ENCODE measurements at places on chromosomes 7 and 10.

DNA sequence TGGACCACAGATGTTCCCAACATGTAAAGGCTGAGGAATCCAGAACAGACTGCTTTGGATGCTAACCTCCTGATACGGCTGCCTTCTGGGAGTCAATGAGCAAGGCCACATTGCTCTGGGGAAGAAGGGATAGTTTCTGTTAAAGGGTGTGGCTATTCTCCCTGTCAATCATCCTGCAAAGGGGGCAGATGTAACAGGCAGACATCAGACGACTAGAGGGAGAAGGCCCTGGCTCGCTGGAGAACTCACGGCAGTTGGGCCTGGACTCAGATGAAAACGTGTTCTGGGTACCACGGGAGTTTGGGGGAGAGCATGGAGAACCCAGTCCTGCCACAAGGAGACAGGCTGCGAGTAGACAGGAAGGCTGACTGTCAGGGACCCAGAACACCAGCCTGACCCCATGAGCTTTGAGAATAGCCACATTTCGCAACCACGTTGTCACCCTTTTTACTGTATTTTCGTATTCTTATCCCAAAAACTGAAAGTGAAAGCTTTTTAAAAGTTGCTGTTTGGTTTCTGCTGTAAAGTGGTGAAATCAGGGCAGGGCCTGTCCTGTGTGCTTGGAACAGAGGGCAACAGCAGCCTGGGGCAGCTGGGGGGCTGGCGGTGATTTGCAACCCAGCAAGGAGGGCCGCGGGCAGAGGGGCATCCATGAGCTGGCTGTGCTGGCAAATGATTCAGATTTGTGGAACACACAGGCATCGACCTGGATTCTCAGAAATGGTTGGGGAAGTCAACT lies 95.3 kb downstream of the MYOF start:
- no peak for DNase-seq

DNA sequence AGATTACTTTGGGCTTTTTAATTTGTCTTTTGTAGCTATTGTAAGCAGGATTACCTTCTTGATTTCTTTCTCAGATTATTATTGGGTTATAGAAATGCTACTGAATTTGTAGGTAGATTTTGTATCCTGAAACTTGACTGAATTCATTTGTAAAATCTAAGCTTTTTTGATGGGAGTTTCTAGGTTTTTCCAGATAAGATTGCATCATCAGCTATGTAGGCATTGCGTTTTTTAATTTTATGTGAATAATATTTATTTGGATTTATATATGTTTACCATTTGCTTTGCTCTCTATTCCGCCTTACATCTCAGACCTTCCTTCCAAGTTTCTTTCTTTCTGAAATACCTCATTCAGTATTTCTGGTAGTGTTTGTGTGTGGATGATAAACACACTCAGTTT lies 351.7 kb upstream of the ANKRD30A start:
- DNase-seq = no peak

DNA sequence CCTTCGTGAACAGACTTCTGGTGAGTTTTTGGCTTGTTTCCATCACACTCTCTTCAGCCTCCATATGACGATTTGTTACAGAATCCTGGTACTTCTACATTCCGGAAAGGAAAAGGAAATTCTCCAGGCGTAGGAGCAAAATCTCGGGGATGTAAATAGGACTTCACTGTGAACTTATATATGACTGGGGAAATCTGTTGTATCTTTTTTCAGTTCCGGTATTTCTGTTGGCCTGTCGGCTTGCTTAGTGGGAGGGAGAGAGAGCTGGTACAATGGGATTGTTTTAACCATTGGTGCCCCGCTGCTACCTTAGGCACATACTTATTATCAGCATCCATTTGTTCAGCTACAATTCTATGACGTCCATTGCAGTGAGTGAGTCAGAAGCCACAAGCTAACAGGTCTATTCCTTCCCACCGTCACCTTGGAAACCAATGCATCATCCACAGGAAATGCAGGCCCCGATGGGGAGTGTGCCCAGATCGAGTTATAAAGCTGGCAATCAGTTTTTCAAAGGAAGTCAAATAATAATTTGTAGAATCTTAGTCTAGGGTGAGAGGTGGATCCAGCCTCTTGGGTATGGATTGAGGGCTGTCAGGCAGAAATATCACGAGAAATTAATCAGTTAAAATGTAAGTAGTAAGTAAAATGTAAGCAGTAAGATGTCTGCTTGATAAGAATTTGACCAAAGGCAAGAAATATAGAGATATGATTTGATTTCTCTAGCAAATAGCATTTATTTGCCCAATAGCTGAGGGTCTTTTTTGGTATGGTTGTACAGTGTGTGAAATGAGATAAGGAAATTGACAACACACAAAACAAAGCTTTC lies 92.0 kb upstream of the MKLN1 start:
- DNase-seq = peak; percentile 12

DNA sequence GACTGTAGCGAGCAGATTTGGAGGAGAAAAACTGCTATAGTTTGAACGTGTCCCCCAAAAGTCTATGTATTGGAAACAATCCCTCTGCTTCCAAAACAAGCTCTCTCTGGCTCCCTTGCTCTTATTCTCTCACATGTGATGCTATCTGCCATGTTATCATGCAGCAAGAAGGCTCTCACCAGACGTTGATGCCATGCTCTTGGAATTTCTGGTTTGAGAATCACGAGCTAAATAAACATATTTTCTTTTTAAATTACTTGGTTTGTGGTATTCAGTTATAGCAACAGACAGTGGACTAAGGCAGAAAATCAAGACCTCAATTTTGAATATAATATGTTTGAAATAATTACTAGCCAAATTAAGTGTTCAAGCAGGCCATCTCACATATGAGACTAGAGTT lies 17.5 kb upstream of the GNAT3 start:
- no peak for DNase-seq

DNA sequence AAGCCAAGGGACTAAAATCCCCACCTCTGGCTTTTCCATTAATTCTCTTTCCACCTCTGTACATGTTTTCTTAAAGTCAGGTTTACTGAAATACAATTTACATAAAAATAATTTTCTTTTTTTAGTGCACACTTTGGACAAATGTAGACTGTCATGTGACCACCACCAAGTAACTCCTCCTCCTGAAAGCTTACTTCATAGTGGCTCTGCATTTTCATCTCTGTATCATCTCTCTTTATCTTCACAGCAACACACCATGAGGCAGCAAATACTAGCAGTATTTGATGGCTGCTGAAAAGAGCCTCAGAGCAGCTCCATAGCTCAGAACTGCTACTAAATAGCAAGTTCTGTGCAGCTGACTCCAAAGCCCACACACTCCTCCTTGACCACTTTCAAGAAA lies 17.3 kb downstream of the WDFY4 start:
- DNase-seq = no peak

DNA sequence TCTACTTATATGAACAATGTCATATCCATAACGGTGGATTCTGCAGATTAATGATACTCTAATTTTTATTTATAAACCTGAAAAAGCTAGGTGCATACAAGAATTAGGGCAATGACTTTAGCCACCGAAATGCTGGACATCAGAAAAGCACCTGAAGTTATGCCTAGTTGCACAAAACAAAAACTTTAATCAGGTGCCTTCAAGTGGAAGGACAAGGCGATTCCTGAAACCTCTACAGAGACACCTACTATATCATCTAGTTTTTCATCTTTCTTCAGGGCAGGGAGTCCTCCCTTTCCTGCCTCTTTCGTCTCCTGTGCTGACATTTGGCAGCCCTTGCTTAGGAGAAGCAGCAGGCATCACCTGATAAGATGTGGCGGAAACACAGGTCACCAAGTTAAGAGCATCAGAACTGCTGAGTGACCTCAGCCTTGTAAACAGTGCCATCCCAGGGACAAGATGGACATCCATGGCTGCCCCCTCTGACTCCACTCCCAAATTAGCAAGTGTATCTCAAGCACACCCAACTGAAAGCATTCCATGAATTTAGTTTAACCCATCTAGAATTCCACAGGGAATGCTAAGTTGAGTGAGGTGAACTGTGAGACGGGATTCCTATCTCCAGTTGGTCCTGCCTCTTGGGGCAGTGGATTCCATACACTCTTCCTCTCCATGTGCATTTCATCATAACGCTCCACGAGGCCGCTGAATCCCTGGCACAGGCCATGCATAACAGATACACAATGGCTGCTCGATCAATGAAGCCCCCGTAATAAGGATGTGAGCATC lies 5.8 kb downstream of the ITPRIP start:
- no peak for DNase-seq

- DNase-seq = no peak
Observed at GRCh38 chr7:140141256-140141655, 35.5 kb downstream of the KDM7A start.

GRCh38 chr10:70441161-70441894 lies at the start of gene NODAL:
TSS of gene NODAL (minus strand) at chr10:70441681. CDS start at chr10:70441667, 14 bp downstream.
- no peak for DNase-seq

DNA sequence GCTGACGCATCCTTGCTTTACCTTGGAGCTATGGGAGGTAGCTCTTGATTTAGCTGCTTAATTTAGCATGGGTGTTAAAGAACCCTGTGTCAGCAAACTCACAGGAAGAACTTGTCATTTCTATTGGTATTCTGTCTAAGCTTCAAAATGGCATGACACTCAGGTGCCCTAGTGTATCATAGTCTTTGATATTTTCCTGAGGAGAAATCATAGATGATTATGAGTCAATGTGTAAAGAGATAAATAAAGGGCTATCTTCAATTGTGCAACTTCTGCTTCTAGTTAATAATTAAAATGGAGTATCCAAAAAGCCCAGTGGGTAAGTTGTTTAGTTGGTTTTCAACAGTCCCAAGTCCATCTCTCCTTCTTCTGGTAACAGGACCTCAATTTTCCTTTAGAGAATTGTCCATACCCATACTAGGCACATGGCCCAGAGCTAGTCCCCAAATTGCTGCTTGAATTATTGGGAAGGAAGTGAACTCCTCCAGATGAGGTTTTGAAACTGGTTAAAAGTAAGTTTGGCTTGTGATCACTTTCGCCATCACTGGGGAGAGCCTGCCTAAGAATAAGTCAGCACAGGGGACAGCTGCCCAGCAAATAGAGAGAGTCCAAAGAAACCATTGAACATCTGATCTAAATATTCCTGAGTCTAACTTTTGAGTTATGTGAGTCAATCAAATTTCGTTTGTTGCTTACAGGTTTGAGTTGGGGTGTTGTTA lies 169.0 kb upstream of the PHYHIPL start:
- DNase-seq = no peak

GRCh38 chr7:43905956-43906330 lies 453 bp downstream of the URGCP start:
- no peak for DNase-seq

- DNase-seq = no peak
Observed at GRCh38 chr10:59079386-59080226, 96.8 kb upstream of the PHYHIPL start.

- no peak for DNase-seq
Observed at GRCh38 chr7:40720416-40720815, 585.6 kb downstream of the SUGCT start.

GRCh38 chr7:7335215-7335614 lies 152.9 kb downstream of the C1GALT1 start:
- DNase-seq = no peak

- no peak for DNase-seq
Observed at GRCh38 chr10:79073784-79074432, 5.1 kb downstream of the ZMIZ1 start.

DNA sequence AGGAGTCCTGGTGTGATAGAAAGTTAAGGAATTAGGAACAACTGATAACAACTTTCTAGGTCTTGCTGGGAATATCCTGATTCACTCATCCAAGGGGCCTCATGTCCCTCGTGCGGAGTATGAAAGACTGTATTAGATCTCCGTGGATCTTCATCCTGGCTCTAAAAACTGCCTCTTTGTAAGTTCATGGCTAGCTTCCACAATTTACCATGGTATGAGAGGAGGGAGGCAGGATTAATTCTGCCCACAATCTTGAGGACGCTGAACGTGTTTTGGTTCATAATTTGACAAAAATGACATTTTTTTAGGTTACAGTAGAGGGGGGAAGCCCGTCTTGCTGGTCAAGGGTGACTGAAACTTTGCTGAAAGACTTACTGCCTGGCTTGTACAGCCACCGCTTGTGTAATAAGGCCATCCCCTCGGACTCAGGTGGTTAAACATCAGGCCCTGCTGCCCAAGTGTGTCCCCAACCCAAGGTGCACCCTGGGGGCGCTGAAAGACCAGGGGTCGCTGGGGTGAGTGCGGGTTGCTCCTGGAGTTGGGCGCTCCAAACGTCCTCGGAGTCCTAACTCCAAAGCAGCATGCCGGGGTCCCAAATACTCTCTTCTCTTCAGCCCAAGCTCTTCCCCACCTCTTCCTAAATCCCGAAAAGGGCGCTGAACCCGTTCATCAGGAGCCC lies 733 bp downstream of the HIBADH start:
- peak; percentile 12 for DNase-seq

- no peak for DNase-seq
Observed at GRCh38 chr10:24414597-24414996, 205.7 kb downstream of the KIAA1217 start.

DNA sequence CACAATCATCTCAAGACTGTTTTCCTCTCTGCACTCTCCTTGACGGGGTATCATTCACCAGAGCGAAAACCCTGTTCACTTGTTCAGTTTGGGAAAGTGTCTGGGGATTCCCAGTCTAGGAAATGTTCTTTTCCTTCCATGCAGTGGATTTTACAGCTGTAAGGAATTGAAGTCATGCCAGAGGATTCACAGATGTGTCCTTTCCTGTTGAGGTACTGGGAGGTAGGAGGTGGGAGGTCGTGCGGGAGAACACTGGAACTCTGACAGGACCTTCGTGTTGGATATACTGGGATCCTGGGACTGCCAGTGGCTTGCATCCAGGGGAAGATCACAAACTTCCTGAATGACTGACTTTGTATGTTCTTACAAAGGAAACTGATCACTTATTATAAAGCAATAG lies 185.5 kb downstream of the BMPER start:
- DNase-seq = no peak

- DNase-seq = no peak
Observed at GRCh38 chr10:85761906-85762445, 604.6 kb downstream of the GRID1 start.

- no peak for DNase-seq
Observed at GRCh38 chr7:36131499-36131898, 21.6 kb upstream of the EEPD1 start.
